GM20000 (cell line): ENCODE measurements at places on chromosomes 12 and 14.

DNA sequence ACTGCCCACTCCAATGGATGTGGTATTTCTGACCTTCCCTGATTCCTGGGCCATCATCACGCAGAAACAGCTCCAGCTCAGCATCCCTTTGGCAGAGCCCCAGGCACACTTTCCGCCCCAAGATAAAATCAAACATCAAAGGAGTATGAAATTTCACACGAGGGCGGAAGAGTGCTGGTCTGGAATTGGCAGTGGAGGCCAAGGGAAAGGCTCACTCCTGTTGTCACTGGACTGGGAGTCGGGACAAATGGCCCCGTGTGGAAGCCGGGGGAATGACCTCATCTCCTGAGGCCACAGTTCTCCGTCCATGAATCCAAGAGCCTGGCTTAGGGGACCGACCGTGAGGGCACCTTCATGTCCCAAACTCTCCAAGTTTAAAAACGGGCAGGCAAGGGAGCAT lies 40.9 kb downstream of the FZD10 start:
- DNase-seq: no peak

GRCh38 chr12:59023861-59024424 lies 103.6 kb upstream of the LRIG3 start:
- DNase-seq: no peak

GRCh38 chr14:103686831-103687485 lies 28.3 kb downstream of the XRCC3 start:
- DNase-seq: no peak

DNA sequence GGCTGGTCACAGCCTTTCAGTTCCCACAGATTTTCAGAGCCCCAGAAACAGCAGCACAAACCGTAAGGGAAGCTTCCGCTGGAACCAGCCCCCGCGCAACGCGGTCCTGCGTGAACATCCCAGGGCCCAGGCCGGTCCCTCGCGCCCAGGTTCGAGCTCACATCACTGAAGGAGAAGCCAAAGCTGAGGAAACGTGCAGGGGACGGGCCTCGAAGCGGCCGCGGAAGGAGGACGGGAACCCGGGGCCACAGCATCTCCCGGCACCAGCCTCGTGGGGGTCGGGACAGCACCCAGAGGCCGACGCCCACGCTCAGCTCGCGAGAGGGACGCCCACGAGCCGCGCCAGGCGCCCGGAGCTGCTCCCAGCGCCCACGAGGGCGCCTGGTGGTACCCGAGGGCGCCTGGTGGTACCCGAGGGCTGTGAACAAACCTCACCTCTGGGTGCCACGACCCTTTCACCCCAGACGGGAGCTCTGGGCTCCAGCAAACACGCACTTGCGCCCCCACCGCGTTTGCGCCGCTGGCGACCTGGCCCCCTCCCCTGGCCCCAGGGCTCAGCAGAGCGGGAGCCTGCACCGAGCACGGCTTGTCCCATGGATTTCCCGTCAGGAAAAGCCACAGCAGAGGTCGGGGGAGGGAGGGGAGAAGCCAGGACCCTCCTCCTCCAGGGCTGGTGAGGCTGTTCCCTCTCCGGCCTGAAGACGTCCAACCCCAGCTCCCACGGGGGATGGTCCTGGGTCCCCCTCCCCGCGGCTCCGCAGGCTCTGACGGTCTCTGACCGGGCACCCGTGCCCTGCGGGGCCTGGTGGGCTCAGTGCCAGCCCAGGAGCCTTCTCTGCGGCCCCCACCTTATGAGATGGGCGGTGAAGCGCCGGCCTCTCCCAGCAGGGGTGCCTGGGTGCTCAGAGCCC lies 6.9 kb downstream of the LRCOL1 start:
- no peak for DNase-seq

GRCh38 chr12:77940567-77940966 lies 109.9 kb downstream of the NAV3 start:
- DNase-seq: no peak

DNA sequence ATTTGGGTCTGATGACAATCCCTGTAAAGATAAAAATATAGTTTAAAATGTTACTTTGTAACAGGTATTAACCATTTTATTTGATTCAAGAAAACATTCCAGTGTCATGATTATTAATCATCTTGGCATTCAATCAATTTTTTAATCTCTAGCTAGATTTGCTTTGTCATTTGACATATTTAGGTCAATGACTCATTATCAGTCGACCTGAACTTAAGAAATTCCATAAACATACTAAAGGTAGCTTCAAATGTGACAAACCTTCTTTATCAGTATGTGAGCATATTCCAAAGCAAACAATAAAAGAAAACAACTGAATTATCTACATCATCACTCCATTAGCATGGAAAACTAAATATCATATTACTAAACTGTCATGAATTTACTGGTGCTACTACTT lies 50.8 kb upstream of the CDKL1 start:
- no peak for DNase-seq

GRCh38 chr12:3073438-3074250 lies 3.5 kb upstream of the TSPAN9 start:
- peak; percentile 93 for DNase-seq

- DNase-seq: no peak
Measured at GRCh38 chr12:2483713-2484112, 311.1 kb upstream of the FKBP4 start.

GRCh38 chr12:28088566-28089272 lies 101.5 kb upstream of the CCDC91 start:
- no peak for DNase-seq

- DNase-seq: no peak
Measured at GRCh38 chr12:31832740-31833729, 104.2 kb upstream of the AMN1 start.

GRCh38 chr14:63899953-63900352 lies 47.1 kb downstream of the SYNE2 start:
- DNase-seq: no peak

- DNase-seq: no peak
Measured at GRCh38 chr12:6810758-6811157, 10.9 kb upstream of the GPR162 start.

GRCh38 chr12:75564398-75564797 lies 53.0 kb upstream of the KRR1 start:
- DNase-seq: no peak

- no peak for DNase-seq
Measured at GRCh38 chr12:64903479-64904152, 79.2 kb downstream of the TBC1D30 start.

GRCh38 chr12:12645485-12645884 lies 33.8 kb downstream of the CREBL2 start:
- peak; percentile 58 for DNase-seq

GRCh38 chr12:47744005-47744651 lies 14.6 kb downstream of the RAPGEF3 start:
- peak; percentile 54 for DNase-seq

DNA sequence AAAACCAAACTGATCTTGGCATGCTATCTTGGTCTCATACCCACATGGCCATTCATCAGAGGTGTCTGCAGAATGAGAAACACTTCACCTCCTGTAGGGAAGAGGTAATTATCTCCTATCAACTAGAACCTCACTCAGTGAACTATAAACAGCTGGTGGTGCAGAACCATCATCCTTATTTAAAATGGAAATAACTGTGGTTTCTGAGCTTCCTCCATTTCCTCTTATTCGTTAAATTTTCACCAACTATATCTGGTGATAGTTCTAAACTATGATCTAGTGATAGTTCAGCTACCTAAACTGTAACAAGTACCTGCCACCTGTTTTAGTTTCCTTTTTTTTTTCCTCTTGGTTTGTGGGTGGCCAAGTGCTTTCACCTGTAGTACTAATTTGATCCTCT lies 218.5 kb downstream of the FUT8 start:
- peak; percentile 36 for DNase-seq

GRCh38 chr14:105497671-105498429 lies 6.8 kb downstream of the TEDC1 start:
- DNase-seq: no peak
